ENCODE measurements at places on chromosomes 7 and 10.

DNA sequence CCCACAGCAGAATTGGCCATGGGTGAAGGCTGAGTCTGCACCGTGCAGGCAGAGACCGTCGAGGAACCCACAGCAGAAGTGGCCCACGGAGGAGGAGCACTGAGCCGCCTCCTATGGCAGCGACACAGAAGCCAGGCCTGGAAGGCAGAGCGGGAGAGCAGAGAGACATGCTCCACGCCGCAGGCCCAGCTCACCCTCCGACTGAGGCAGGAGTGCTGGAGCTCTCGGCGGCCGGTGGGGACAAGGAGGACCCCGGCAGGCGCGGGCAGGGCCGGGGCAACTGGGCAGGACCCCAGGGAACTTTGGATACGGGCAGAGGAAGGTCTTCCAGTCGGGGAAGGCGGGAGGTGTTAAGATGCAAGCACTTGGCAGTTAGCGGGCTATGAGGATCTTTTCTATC is 420.4 kb downstream of the DNAJB6 start:
- DNase-seq, result no peak

DNA sequence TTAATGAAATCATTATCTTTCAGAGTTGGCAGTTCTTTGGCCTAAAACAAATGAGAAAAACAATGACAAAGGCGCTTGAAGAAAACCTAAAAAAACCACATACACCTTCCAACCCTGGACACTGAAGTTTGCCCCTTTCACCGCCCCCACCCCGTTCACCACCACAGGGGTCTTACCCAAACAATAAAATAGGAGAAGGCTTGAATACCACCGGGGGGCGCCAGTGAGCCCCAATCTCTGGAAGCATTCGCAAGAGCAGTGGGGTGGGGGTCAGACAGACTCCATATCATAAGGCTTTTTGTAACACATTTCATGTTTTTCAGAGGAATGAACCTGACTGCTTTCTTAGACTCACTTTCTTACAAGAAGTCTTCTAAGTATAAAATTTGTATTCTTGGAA is 163.6 kb downstream of the PIP4K2A start:
- no peak for DNase-seq

DNA sequence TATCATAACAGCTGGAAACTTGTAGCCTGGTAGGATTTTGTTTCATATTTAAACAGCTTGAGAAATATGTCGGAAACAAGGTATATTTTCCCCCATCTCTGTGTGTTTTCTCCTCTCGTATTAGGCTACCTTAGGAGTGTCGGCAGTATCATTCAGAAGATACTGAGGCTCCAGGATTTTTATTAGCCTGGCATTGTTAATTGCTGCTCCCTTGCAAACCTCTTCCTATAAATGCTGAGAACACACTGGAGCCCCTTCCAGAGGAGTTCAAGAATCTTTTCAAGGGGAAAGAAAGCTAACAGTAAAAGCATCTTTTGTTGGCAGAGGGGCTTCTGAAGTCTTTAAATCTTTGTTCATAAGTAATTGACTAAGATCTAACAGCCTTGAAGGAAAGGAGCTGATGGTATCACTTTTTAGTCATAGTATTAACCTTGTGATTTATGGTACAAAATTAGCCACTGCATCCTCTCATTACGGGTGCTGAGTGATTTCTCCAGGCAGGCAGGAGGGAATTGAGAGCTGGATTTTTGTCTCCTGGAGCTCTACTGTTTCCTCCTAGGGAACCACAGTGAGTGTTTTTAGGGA is 998.7 kb downstream of the LRMDA start:
- DNase-seq, result no peak

DNA sequence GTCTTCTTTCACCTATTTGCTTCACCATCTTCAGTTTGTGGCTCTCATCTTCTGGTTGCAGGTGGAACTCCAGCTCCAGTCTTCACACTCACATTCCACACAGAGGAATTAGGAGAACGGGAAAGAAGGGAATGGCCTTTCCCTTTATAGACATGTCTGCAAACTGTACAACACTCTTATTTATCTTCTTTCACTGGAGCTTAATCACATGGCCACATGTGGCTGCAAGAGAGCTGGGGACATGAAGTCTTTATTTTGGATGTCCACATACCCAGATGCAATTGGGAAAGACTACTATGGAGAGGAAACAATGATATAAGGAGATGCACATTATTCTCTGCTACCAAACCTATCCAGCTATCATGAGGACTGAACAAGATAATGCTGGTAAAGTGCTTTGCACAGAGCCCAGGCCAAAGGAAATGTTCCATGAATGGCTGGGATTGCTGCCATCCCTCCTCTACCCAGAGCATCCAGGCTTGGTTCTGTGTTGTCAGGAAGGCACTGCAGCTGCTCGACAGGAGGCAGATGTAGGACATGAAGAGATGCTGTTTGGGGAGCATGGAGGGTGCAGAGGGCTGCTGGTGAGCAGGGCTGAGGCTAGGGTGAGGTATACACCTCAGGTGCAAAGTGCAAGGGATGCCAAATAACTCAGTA is 183.8 kb upstream of the TBX20 start:
- no peak for DNase-seq

DNA sequence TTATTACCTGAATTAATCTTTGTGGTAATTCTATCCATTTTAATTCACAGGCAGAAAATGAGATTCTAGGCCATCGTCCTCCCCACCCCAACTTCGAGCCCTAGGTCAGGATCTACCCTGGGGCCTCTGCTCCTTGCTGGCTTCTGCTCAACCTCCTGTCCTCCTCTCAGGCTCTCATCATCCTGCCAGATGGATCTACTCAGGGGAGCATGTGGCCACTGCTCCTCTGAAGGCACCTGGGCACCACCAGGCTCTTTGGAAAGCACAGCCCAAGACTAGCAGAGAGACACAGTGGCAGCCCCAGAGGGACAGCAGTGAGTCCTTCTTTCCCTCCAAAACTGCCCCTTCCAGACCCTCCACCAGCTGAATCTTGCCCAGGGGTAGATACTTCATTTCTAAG is 248.2 kb downstream of the TCERG1L start:
- DNase-seq, result no peak
